ENCODE measurements at places on chromosomes 13 and 19.

DNA sequence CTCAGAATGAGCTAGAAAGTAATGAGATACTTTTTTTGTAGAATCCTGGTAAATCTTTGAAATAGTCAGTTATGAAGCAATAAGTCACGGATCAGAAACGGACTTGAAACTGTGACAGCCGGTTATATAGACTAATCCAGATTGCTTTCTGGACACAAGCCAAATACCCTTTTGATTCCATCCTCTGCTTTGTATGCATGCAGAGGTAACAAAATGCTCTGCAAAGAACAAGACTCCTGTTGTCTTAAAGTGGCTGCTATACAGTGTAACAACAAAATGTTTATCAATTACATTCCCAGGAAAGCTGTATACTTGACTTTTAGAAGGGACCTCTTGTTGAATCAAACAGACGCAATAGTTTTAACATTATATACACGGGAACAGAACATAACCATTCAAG lies 66.5 kb upstream of the STARD13 start:
- no peak for DNase-seq

DNA sequence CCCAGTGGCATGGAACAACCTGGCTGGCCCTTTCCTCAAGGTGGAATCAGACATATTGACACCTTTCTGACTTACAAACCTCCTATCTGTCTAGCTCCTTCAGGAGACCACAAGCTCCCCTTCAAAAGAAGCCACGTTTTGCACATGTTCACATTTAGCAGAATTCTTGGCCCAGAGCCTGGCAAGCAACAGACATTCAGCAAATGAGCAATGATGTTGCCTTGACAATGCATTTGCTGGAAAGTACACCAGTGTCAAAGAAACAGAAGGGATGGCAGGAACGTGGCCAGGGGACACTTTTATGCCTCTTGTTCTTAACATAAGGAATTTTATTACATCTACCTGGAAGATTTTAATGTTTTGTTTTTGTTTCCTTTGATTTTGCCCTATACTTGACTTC lies 85.5 kb upstream of the FGF14 start:
- no peak for DNase-seq

DNA sequence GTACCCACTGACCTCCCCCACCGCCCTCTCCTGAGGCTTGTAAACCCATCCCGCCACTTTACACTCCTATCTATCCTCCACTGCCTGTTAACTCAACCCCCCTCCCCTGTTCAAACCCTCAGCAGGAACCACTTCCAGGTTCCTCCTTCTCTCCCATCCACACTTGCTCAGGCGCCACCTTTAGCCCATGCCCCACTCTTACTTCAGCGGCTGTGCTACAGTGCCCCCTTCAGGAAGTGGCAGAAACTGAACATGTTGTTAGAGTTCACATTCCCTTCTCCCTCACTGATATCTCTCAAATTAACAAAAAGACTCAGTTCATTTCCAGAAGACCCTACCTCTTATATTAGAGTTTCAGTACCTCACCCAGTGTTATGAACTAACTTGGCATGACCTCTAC lies 49.4 kb downstream of the ZNF91 start:
- no peak for DNase-seq

- no peak for DNase-seq
These were observed 1471.7 kb downstream of the UQCRFS1 start for GRCh38 chr19:27741236-27741635.

DNA sequence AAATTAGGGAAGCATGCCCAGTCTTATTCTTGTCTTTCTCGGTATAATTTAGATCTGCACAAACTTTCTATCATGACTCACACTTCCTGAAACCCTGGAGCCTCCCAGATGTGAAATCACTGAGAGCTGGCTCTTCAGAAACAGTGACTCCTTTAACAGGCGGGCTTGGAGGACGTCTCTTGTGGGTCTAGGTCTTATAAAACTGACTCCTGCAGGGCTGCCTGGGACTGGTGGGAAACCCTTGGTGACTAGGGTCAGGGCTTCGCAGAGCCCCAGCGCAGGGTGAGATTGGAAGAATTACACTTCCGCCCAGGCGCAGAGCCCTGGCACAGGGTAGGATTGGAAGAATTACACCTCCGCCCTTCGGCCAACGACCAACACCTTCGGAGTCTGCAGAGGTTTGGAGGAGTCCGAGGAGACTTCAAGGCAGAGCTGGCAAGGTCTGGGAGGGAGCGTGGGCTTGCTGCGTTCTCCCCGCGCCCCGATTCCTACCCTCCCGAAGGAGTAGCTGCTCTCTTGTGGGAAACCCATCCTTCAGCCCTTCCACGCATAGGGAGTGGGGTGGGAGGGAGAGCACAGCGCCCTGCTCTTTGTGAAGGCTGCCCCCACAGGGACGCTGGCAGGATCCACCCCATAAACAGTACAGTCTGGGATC lies 43.4 kb upstream of the MAP3K10 start:
- no peak for DNase-seq

GRCh38 chr19:3135961-3136683 lies at the start of gene GNA15:
TSS of gene GNA15 (plus strand) at chr19:3136033. CDS start at chr19:3136451, 418 bp downstream.
- DNase-seq, result no peak

DNA sequence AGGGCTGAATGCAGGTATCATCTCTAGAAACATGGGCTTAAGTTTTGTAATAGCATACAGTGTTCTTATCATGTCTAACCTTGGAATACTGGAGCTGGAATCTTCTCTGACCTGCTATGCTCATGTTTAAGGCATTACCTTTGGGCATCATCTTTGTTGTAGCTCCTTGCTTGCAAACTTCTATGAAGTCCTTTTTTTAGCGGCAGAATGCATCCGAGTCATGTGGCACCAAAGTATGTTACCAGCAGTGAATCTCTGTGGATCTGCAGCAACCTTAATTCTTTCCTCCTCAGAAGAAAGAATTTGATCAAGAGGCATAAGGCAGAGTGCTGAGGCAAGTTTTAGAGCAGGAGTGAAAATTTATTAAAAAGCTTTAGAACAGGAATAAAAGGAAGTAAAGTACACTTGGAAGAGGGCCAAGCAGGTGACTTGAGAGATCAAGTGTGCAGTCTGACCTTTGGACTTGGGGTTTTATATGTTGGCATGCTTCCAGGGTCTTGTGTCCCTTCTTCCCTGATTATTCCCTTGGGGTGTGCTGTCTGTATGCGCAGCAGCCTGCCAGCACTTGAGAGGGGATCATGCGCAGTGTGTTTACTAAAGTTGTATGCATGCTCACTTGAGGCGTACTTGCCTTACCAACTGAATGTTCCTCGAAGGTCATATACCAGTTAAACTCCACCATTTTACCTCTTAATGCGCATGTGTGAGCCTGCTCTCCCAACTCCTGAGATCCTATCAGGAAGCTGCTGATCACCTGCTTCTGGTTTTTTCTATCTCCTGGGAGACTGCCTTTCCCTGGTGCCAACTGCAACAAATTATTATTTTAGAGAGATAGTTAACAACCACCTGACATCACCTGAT lies 115.5 kb downstream of the LACC1 start:
- DNase-seq, result no peak

DNA sequence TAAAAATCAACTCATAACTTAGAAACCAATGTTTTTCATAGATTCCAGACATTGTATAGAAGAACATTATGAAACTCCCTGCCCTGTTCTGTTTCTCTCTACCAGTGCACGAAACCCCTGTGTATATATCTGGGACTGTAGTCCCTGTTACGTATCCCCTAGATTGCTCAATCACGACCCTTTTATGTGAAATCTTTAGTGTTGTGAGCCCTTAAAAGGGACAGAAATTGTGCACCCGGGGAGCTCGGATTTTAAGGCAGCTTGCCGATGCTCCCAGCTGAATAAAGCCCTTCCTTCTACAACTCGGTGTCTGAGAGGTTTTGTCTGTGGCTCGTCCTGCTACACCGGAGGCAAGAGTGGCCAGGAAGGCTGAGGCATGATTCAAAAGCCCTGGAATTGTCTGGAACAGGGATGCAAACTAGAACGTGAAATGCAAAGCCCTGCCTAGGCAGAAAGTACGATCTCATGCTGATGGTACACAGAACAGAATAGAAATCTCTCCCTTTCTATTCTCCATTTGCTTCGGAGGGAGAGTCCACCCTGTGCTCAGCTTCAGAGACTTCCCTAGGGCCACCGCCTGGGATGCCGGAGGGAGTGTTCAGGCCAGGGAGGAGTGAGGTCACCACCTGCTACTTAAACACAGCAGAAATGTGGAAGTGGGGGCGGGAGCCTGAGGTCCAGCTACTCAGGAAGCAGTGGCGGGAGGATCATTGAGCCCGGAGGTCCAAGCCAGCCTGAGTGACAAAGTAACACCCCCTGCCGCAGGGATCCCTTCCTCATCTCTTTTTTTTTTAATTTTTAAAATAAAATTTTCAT lies 758 bp upstream of the ZNF888 start:
- peak; percentile 70 for DNase-seq

DNA sequence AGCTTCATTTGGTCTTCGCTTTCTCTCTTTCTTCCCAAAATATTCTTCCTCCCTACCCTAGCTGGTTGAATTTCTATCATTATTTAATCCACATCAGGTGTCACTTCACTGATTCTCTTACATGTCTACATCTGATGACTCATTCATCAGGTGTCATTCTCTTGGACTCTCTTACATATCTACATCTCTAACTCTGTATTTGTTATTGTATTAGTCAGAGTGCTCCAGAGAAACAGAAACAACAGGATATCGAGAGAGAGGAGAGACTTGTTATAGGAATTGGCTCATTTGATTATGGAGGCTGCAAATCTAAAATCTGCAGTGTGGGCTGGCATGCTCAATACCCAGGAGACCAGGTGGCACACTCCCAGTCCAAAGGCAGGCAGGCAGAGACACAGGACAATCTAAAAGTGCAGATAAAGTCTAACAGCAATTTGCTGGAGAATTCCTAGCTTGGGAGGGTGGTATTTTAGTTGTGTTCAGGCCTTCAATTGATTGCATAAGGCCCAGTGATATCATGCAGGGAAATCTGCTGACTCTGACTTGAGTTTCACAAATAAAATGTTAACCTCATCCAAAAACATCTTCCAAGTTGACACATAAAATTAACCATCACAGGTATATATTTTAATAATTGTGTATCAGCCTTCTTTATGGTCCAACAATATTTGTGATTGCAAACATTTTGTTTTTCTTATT lies 541.4 kb upstream of the SLITRK5 start:
- DNase-seq, result no peak

DNA sequence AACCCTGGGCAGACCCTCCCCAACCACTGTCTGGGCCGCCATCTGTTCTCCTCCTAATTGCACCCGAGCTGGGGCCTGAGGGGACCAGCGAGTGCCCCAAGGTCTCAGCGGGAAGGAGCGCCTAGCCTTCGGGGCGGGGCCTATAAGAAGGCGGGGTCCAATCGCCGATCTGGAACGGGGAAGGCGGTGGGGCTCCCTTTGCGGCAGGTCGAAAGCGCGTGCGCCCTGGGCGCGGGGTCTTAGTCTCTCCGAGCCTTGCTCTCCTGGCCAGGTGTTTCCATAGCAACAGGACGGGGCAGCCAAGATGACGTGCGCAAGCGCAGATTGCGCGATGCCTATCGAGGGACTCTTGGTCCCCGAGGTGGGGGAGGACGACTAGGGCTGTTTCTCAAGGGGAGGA lies 2.8 kb downstream of the MAST1 start:
- peak; percentile 32 for DNase-seq

- no peak for DNase-seq
These were observed 5.3 kb downstream of the CCDC8 start for GRCh38 chr19:46407856-46408663.

DNA sequence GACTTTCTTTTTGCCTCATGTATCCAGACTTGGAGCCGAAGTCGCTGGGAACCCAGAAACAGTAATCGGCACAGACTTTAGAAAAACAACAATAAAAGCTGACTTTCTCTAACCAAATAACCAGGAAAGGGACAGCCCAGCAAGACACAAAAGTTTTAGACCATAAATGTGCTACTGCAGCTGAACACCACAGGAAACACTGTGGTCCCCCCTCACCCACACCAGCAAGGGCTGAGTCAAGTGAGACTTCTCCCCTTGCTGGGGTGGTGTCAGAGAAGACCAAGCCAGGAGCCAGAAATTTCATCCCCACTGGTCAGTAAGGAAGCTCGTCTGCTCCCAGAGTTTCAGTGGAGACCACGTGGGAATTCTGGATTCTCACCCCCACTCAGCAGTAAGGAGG lies 70.6 kb downstream of the ESD start:
- DNase-seq, result no peak

DNA sequence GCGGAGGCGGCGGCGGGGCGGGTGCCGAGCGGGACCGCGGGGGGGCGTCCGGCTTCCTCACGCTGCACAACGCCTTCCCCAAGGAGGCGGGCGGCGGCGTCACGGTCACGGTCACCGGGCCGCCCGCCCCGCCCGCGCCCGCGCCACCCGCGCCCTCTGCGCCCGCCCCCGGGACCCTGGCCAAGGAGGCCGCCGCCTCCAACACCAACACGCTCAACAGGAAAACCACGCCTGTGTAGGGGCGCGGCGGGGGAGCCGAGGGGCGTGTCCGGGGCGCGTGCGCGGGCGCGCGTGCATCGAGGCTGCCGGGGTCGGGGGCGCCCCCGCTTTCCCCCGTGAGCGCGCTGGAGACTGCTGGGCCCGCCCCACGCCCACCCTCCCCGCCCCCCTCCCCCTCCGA lies 8.8 kb upstream of the CACNG6 start:
- peak; percentile 81 for DNase-seq

GRCh38 chr13:30376426-30377311 lies 45.6 kb upstream of the UBE2L5 start:
- DNase-seq, result no peak

GRCh38 chr19:39206122-39206521 lies 2.1 kb upstream of the SYCN start:
- no peak for DNase-seq

- DNase-seq, result no peak
These were observed 51.1 kb downstream of the SIAH3 start for GRCh38 chr13:45800485-45800884.

GRCh38 chr13:83975655-83976165 lies 93.4 kb upstream of the SLITRK1 start:
- no peak for DNase-seq

DNA sequence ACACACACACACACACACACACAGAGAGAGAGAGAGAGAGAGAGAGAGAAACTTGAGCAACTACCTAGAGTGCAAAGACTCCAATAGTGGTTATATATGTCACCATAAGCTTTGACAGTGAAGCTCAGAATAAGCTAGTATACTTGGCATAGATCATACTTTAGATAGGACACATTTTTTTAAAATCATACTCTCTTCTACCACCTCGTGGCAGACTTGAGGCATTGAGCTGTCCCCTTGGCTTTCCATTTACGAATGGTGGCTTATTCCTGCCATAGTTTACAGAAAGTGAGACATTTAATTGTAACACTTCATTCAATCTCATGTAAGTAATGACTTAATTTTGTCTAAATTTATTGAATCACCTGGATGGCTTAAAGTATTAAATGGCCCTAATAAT lies 108.2 kb downstream of the EDNRB start:
- no peak for DNase-seq
